ENCODE measurements at places on chromosomes 11 and 22.

- DNase-seq, result peak; percentile 91
Measured at GRCh38 chr22:43447380-43447779, 35.6 kb downstream of the MPPED1 start.

- no peak for DNase-seq
Measured at GRCh38 chr22:29148036-29148435, 57.7 kb upstream of the EMID1 start.

DNA sequence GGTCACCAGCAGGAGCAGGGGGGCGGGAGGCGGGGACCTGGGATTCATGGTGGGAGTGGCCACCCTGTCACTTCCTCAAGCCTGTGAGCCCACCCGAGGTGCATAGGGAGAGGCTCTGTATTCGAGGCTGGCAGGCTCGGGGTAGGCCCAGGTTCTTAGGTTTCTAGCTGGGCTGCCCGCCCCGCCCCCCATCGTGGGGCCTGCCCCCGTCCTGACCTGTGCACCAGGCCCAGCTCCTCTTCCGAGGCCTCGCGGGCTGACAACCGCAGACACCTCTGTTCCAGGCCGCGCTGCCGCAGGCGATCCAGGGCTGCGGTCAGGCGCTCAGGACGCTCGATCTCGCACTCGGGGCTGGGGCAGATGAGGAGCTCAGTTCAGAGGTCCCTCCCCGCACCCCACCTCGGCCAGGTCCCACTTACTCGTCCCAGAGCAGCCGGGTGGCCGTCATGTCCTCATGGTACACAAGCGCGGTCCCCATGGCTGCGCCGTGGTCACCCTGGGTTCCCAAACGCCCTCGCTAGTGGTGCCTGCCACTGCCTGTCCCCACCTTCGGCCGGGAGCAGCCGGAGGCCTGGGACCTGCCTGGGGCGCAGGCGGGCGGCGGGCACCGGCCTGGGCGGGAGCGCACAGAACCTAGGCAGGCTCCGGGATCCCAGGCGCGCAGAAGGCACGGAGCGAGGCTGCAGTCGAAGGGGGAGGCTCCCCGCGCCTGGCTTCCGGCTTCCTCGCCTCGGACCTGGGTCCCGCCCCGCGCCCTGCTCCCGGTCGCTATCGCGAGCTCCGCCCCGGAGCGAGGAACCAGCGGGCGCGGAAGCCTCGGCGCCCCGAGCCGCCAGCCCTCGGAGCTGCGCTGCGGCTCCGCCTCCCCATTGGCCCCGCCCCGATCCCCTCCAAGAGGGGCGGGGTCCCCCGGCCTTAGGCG lies at the start of gene HDAC10:
Gene HDAC10, minus strand, starts transcription at position 711 of the 922 bp plus-strand sequence. Its CDS starts 233 bp downstream, at position 478.
- DNase-seq, result peak; percentile 68

- DNase-seq, result no peak
Measured at GRCh38 chr11:87239001-87239400, 201.3 kb downstream of the TMEM135 start.

- DNase-seq, result no peak
Measured at GRCh38 chr11:46377290-46377689, 4.2 kb upstream of the MDK start.

DNA sequence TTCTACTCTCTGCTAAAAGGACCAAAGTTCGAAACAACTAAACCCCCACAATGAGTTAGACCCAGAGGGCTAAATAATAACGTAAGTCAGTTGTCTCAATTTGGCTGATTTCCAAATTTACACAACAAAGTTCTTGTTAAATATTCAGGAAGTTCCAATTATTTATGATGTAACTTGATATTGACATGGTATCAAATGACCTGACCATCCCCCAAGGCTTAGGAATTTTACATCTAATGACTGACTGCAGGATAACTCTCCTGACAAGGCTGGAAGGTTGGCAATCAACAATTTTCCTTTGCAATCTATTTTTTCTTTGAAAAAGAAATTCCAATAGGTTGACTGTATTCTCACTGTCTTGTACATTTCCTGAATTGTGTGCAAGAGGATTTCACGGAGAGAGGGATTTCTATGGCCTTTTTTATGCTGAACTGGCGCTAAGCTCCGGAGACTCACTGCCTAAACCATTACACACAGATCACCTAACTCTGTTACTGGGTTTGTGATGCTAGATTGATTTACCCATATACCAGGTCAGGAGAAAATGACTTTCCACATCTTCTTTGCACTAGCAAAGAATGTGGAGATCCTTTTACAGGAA lies 9.6 kb upstream of the CDON start:
- DNase-seq, result peak; percentile 11

- DNase-seq, result no peak
Measured at GRCh38 chr11:33539751-33540150, 160.9 kb downstream of the C11orf91 start.

GRCh38 chr11:34145073-34145472 lies 39.6 kb downstream of the NAT10 start:
- no peak for DNase-seq

GRCh38 chr22:49439373-49439772 lies 388.3 kb downstream of the BRD1 start:
- DNase-seq, result no peak

- no peak for DNase-seq
Measured at GRCh38 chr22:31378123-31378522, 21.3 kb upstream of the DRG1 start.

GRCh38 chr11:132472411-132473172 lies 1059.7 kb downstream of the OPCML start:
- DNase-seq, result no peak

DNA sequence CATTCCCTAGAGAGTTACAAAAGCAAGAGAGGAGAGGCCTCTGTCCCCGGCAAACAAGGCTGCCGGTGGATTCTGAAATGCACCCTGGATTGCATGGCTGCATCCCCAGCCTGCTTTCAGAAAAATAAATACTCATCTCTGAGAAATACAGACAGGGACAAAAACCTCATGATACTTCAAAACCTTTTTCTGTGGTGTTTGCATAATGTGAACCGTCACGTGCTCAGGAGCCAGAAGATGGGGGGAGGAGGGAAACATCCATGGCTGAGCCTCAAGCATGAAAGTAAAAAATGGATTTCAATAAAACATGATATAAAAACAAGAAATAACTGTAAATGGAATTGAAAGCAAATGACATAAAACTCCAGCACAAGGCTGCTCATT lies 198.5 kb upstream of the NCAM1 start:
- no peak for DNase-seq

DNA sequence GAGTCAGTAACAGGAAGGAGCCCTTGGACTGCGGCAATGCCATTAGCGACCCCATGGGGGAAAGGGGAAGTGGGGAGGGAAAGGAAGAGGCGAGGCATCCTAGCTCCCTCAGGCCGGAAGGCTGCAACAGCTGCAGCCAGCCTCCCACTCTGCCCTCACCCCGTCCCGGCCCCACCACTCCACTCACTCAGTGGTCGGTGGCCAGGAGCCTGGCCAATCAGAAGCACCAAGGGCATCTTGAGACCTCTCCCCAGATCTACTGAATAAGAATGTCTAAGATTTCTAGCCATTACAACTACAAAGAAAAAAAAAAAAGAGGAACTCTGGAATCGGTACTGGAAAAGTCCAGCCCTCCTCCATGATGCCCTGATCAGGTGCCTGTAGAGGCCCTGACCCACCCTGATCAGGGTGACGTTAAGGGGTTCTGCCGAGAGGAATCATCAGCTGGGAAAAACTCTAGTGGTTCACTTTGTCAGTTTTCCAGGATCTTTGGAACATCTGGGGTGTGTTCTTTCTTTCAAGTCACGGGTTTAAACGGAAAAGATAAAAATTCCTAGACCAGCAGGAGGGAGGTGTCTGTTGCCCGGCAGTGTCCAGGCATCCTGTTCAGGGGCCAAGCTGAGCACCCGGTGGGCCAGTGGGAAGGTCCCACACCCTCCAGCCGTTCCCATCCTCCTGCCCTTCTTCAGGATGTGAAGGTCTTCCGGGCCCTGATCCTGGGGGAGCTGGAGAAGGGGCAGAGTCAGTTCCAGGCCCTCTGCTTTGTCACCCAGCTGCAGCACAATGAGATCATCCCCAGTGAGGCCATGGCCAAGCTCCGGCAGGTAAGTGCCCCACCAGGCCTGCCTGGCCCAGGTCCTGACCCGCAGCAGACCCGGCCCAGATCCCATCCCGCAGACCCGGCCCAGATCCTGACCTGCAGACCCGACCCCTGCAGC lies 14.4 kb downstream of the OAF start:
- no peak for DNase-seq

- DNase-seq, result no peak
Measured at GRCh38 chr11:936199-936598, 10.5 kb downstream of the AP2A2 start.

GRCh38 chr11:132595711-132596134 lies 936.6 kb downstream of the OPCML start:
- no peak for DNase-seq

- no peak for DNase-seq
Measured at GRCh38 chr11:125372911-125373310, 123.2 kb downstream of the FEZ1 start.

DNA sequence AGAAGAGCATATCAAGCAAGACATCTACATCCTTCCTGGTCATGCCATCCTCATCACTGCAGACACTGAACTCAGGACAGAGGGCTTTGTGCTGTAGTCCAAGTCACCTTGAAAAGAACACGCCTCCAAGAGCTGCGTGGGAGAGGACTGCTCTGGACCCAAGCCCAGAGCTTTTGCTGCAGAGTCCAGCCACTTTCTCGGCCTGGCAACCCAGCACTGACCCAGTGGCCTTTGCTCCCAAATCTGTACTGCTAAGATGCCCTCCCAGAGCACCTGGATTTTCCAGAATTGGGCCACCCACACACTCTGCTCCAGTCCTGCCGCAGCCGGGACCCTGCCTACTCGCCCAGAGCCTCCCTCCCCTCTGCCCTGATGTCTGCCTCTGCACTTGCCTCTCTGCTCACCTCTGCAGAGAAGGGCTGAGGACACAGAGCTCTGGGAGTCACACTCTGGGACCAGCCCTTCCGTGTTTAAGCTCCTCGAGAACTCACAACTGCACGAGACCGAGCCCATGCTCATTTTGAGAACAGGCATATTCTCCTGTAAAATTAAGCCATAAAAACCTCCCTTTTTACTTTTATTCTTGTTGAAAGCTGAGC lies 83.8 kb upstream of the CSNK2A3 start:
- DNase-seq, result no peak

GRCh38 chr11:63999349-64000025 lies 13.2 kb downstream of the OTUB1 start:
- no peak for DNase-seq

GRCh38 chr11:8243458-8243857 lies 20.2 kb downstream of the LMO1 start:
- DNase-seq, result no peak

DNA sequence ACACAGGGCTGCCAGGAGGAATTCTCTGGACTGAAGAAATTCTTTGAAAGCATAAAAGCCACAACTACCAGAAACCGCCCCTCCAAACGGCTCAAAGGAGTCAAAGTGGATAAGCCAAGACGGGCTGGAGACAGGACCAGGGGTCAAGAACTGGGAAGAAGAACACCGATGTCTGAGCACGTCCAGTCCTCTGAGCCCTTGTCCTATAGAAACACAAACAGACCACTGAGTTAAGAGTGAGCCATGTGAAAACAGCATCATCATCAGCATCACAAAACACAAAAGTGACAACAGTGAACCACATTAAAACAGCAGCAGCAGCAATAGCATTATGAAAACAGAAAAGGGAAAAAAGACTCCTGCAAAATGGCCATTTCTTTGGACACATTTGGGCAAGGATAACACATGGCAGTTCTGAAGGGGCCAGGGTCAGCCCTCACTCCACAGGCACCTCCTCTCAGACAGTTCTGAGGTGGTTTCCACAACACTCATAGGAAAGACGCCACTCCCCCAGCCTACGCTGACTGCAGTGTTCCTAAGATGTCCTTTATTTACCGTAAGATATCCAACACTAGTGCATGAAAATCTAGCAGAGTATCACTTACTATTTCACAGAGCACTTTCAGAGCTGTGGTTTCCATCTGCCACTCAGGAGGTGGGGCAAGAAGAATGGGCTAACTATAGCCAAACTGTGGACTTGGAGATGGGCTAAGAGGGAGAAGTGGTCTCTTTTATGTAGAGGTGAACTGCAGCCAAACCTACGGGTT lies 28.6 kb upstream of the YPEL1 start:
- no peak for DNase-seq

- DNase-seq, result no peak
Measured at GRCh38 chr11:33734441-33735270, 1.6 kb downstream of the CD59 start.

Data from NCI-H1417 (cell line).